Stimulated activated CD4-positive, alpha-beta T cell treated with anti-CD3 and anti-CD28 coated beads, TNF-alpha, amount 100 ng/mL, for 1 hour (primary cell): ENCODE measurements at places on chromosomes 11 and 22.

DNA sequence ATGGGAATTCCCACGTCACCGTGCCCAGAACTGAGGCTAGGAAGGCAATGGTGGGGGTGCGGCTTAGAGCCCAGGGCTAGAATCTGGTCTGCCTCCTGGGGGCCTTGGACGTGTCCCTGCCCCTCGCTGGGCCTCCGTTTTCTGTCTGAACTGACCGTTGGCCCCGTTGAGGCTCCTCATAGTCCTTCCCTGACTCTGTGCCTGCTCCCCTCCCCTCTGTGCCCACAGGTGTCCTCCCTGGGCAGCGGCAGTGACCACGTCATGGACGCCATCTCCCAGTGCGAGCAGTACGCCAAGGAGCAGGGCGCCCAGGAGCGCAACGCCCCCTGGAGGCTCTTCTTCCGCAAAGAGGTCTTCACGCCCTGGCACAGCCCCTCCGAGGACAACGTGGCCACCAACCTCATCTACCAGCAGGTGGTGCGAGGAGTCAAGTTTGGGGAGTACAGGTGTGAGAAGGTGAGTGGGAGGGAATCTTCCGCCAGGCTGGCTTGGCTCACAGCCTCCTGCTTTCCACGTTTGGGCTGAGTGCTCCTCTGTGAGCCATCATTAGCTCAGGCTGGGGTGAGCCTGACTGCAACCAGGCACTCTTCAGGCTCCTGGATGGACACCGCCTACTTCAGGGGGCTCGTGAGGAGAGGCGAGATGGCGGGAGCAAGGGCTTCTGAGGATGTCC lies 63.9 kb downstream of the MYO7A start:
- peak; percentile 35 for DNase-seq

DNA sequence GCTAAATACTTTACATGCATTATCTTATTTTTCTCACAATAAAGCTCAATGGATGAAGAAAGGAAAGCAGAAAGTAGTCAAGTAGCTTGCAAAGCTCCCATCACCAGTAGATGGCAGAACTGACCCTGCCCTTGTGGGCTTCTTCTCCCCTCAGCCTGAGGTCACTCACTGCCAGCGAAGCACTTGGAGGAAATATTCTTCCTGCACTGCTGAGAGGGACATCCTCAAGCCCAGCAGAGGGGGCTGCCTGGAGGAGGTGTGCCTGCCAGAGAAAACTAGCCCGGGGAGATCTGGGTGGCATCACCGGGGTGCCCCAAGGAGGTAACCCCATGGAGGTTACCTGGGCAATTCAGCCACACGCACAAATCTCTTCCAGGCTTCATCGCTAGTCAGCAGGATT lies 6.6 kb downstream of the APOL4 start:
- no peak for DNase-seq

DNA sequence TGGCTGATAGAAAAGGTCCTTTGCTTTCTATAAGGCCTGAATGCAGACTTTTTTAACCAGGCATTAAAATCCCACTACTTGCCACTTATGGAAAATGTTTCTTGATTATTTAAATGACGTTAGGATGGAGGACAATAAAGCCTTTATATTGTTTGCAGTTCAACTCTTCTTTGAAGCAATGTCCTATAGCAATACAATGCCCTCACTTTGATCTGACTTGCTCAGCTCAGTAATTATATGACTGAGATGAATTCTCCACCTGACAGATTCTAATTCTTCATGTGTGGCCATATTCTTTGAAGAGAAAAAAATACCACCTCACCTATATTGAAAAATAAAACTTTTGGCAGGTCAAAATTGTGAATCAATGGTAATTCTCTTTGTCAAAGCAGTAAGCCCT lies 182.0 kb upstream of the MTMR2 start:
- DNase-seq: no peak

- no peak for DNase-seq
These were observed 123.4 kb downstream of the COMMD9 start for GRCh38 chr11:36165621-36166397.

DNA sequence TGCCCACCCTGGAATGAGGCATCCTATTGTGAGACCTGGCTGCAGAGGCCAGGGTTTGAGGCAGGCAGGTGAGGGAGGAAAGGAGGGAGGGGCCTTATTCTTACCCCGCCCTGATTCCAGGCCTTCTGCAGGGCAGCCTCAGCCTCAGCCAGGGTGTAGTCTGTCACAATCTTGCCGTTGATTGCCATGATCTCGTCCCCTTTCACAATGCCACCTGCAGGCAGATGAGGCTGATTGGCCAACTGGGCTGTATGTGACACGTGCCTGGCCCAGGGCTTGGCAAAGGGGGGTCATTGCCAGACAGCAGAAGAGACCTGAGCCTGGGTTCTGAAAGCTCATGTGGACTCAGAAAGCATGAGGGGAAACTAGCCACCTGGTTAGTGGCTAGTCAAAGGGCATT lies 21.4 kb upstream of the ABCC8 start:
- no peak for DNase-seq

DNA sequence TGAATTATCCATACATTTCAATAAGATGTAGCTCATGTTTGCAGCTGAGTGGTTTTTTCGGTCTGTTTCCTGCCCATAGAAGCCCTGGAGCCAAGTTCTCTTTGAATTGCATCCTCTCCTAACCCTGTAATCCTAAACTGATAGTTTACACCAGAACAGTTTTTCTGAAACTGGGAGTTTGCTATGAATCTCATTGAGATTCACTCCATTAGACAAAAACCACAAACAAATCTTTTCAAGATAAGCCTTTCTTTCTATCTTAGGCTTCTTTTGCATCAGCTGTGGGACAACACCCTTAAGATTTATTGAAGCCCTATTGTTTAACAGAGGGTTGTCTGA lies 324.8 kb downstream of the DYNC2H1 start:
- no peak for DNase-seq

DNA sequence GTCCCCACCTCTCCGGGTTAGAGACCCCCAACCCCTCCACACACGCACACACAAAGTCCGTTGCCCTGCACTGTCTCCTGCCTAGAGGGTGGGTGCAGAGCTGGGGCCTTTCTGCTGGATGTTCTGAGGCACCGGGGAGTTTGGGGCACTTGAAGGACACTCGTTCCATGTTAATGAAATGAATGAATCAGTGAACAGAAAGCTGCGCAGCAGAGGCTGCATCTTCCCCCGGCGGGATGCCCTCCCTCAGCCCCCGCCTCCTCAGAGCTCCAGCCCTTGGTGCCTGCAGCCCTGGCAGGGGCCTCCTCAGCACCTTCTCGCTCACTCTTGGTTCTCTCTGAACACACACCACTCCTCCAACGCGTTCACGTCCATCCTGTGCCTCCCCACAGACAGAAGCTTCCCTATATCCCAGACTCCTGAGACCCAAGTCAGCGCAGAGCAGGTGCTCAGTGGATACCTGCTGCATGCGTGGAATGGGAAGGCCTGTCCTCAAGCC lies 611.9 kb downstream of the TBC1D22A start:
- DNase-seq: no peak

DNA sequence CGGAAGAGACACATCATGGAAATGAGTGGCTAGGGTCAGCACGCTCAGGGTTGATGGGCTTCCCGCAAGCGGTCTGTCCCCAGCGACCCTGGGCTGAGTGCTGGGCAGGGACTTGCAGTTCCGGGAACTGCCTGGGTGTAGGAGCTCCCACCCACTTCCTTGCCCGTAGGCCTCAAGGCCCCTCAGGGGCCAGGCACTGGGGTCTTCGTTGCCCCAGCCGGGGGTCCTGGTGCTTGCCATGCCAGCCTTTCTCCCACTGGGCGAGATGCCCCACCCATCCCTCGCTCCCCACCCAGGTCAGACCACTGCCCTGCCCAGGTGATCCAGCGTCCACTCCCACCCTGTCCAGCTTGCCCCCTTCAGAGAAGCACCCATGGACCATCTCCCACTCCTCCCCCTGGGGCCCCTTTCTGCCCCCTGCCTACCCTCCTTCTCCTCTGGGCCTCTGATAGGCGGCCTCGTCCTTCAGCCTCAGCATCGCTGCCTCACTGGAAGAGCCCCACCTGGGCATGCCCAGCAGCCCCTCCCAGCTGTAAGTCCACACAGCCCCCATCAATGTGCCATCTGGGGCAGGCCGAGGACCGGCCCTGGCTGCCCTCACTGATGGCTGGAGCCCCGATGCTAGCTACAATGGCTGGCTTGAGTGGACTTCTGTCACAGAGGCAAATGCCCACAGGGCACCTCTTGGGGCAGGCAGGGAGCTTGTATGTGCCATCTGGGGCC lies 17.8 kb upstream of the DGCR8 start:
- DNase-seq: no peak

DNA sequence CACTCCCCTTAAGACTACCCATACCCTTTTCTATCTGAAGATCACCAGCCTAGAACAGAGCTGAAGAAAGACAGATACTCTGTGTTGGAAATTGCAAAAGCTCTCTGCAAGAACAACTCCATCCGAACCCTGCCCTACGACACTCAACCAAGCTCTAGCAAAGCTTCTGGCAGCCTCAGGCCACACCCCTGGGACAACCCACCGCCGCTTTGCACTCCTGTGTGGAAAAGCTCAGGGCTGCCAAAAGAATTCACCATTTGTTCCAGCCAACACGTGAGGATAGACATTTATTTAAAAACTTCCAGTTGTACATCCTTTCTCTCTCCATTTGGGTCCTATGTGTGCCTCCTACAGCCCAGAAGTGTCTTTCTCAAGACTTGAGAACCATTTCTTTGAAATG lies 62.4 kb upstream of the CD5 start:
- DNase-seq: no peak

DNA sequence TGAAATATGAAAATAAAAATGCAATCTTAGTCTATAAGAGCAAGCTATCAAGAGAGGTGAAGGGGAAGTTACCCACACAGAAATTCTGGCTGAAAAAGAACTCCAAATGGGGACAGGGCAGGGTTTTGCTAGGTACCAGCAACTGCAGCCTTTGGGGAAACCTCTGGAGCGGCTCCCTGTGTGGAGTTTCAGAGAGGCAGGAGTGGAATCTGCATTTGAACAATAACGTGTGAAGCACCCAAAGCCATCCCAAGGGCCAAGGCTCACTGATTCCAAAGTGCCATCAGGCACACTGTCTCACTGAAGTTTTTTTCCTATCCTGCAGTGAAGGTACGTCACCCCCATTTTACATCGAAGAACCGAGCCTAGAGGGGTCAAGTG lies 87.8 kb downstream of the KCNC1 start:
- no peak for DNase-seq

DNA sequence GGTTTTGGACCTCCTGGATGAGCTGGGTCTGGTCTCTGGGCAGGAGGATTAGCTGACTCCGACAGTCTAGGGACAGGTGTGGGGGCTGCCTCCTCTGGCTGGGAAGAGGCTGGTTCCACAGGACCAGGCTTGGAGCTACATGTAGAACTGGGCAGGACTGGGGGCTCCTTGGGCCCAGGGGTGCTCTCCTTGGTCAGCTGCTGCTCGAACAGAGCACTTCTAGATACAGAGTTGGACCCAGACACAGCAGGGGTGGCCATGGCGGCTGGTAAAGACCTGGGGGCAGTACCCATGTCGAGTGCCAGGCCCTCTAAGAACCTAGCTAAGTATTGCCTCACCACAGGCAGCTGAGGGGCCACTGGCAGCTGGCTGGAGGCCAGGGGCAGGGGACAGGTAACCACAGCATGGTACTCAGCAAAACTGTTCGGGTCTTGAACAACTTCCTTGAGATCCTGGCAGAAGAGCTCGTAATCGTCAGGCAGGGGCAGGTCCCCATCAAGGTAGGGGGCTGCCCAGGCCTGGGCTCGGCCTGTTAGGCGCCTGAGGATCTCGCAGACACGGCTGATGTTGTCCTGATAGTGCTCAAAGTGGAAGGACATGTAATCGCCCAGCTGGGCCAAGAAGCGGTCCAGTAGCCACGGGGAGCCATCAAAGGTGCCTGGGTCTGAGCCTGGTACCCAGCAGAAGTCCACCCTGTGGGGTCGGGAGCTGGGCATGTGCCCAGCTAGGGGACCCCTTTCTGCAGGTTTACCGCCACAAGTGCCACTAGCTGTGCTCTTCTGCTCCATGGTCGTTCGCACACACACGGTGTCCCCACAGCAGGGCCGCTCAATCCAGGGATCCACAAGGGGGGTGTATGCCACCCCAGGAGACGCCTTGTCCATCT lies 3.1 kb downstream of the GNB1L start:
- DNase-seq: no peak

- no peak for DNase-seq
These were observed 319.2 kb downstream of the MN1 start for GRCh38 chr22:27482402-27482801.

GRCh38 chr11:82308979-82309378 lies 424.7 kb downstream of the FAM181B start:
- DNase-seq: no peak

DNA sequence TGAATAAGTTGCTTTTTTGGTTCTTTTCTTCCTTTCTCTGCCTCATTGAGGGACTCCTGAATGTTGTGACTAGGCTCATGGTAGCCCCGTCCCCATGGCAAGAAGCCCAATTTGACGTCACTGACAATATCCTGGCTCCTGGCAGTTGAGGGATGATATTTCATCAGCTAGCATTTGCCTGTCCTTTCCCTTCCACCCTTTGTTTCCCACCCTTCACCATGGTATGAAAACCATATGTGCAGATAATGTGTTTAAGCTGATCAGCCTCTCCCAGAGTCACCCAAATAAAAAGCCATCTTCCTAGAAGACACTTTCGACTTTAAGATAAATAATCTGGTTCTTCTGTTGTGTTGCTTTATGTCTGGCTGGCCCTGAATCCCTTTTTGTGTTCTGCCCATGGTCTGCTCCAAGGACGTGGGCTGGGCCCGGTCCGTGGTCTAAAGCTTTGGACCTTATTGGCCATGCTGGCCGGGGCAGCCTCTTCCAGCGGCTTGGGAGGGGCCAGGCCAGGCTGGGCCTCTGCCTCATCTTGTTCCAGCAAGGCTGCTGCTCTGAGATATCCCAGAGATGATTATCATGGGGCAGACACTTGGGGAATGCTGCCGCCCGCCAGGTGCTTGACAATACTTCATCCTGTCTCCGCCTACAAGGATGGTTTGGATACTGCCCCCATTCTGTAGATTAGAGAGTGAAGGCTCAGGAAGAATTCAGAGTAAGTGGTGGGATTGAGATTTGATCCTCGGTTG lies 5.1 kb downstream of the TSPAN18 start:
- DNase-seq: no peak

DNA sequence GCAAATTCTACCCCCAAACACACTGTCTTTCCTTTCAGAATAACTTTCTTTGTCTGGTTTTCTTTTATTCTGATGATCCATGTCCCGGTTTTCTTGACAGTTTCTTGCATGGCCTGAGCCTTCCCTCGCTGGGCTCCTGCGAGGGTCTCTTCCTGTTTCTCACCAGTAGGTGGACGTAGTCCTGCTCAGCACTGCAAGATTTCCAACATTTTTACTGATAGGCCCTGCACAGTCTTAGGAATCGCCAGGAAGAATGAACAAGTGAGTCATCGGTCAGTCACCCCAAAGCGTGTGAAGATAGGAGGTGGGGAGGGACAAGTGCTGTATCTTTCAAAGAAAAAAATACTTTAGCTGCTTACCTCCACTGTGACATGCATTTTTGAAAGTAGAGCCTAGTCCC lies 16.9 kb upstream of the KIRREL3 start:
- no peak for DNase-seq

- DNase-seq: no peak
These were observed 12.8 kb downstream of the TBC1D22A start for GRCh38 chr22:46774980-46775849.

- DNase-seq: peak; percentile 29
These were observed 5.9 kb upstream of the GRAMD4 start for GRCh38 chr22:46614025-46614931.

GRCh38 chr11:118918686-118919280 lies 6.9 kb downstream of the BCL9L start:
- no peak for DNase-seq
